ENCODE measurements at places on chromosomes 3 and 15.
A peak's percentile ranks its signal among the peaks of the same experiment; 100 is the strongest.

- DNase-seq: no peak
These were observed 844.9 kb upstream of the ALCAM start for GRCh38 chr3:104521606-104522336.

DNA sequence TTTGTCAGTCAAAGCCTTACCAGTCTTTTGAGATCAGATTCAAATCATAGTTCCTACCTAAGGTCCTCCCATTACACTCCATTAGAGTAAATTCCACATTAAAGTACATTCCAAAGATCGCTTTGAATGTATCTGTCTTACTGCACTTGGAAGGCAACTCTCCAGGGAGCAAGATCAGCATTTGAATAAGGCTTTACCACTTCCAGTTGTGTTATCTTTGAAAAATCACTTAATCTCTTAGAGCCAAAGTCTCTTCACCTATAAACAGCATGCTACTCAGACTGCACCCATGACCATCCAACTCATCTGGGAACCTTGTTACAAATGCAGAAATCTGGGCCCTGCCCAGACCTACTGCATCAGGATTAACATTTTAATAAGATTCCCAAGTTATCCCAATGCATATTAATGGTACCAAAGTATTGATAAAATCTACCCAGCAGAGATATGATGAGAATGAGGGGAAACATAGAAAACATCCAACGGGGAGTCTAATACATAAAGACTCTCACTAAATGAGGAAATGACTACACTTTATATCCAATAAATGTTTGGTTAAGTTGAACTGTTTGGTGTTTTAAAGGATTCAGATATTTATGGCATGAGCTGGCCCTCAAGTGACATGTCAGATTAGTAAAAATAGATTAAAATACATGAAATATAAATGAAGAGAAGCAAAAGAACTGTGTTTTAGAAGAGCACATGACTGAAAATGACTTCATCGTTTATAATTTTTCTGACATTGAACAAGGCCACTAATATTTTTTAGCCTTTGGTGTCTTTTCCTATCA is 75.9 kb downstream of the TNIK start:
- no peak for DNase-seq

- DNase-seq: no peak
These were observed 56.4 kb upstream of the TLE3 start for GRCh38 chr15:70153921-70154717.

DNA sequence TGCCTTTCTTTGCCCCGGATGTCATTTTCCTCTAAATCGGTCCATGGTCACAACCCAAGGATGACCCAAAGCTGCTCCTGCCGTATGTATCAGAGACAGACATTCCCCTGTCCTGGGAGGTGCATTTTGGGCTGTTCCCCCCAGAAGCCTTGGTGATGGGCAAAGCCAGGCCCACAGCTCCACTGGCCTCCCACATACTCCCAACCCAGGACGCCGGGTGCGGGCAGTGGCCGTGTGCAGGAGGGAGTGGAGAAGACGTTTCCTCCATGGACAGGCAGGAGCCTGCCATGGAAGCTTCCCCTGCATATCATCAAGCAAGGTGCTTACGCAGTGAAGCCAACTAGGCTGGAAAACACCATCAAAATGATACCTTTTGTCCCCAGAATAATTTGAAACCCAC is 175.0 kb downstream of the ATP10A start:
- no peak for DNase-seq

DNA sequence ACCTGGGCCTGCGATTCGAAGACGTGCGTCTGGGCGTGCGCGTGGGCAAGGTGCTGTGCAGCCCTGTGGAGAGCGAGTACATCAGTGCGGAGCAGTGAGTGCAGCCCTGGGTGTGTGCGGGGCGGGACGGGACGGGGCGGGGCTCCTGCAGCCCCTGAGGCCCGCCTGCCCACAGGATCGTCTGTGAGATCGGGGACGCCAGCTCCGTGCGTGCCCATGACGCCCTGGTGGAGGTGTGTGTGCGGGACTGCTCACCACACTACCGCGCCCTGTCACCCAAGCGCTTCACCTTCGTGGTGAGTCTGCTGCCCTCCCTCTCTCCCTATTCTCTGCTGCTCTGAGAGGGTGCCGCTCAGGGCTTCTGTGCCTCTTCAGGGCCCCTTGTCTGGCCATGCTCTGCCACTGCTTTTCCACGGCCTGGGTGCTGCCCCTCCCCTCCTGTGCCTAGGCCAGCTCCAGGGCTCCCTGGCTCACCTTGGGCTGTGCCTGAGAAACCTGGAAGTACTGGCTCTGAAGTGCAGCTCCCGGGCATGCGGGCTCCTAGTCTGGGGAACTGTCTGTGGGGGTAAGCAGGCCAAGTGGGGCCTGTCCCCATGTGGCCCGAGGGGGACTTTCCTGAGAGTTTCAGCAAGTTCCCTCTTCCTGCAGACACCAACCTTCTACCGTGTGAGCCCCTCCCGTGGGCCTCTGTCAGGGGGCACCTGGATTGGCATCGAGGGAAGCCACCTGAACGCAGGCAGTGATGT is 31.8 kb downstream of the PLXNA1 start:
- no peak for DNase-seq

GRCh38 chr3:37125195-37126073 is 48.9 kb downstream of the LRRFIP2 start:
- no peak for DNase-seq

DNA sequence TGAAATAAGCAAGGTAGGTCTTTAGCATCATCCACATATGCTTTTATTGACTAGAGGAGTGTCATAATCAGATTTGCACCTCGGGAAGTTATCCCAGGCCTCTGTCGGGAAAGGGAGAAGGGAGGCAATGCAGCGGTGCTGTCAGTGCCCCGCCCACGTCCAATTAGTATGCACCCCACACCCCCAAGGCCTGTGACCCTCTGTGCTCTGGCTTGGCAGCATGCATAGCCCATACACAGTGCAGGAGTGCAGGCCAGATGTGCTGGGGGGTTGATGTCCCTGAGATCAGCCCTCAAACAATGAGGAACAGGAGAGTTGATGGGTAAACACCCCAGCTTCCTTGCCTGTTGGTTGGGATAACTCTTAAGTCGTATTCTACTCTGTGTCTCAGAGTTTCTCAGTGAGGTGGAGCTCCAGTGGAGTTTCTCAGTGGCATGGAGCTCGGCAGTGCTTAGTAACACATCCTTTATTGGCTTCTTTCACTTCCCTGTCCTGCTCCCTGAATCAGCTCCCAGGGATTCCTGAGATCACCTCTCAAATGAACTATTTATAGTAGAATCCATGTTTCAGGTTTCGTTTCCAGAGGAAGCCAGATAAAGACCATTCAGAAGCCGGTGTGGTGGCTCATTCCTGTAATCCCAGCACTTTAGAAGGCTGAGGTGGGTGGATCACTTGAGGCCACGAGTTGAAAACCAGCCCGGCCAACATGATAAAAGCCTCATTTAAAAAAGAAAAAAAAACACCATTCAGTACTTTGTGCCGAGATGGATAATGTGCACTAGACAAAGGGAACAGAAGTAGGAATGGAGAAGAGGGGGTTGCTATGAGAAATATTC is 26.7 kb upstream of the NDUFB4 start:
- no peak for DNase-seq

DNA sequence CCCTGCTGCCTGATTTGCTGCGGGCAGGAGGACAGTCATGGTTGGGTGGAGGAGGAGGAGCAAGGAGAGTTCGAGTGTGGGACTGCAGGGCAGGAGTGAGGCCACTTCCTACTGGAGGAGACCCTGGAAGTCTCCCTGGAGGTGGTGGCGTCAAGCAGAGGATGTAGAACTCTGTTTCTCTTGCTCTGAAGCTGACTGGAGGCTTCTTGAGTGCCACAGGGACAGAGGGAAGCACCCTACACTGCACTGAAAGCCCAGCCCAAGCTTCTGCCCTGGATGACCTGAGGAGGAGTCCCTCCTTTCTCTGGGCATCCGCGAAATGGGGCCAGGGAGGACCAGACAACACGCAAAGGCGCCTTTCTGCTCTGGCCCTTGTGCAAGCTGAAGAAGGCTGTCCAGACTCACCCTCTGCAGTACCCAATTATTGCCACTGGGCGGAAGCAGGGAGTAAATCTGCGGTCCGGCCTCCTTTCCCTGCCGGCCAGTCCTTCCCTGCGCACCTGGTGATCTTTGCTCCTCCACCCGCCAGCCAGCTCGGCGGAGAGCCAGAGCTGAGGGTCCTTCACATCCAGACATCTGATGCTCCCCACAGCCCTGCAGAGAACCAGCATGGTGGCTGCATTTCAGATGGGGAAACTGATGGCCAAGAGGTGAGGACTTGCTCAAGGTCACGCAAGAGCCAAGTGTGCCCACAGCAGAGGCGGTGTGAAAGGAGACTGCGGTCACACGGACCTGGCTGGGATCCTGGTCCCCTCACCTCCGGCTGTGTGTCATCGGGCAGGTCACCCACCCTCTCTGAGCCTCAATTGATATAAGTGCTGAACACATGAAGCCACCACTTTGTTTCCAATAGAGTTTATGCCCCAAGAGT is 207.1 kb downstream of the TBC1D2B start:
- peak; percentile 65 for DNase-seq

GRCh38 chr15:38354315-38354929 is 99.5 kb upstream of the FAM98B start:
- DNase-seq: peak; percentile 66

- no peak for DNase-seq
These were observed 4.2 kb downstream of the SPG21 start for GRCh38 chr15:64985366-64986033.

DNA sequence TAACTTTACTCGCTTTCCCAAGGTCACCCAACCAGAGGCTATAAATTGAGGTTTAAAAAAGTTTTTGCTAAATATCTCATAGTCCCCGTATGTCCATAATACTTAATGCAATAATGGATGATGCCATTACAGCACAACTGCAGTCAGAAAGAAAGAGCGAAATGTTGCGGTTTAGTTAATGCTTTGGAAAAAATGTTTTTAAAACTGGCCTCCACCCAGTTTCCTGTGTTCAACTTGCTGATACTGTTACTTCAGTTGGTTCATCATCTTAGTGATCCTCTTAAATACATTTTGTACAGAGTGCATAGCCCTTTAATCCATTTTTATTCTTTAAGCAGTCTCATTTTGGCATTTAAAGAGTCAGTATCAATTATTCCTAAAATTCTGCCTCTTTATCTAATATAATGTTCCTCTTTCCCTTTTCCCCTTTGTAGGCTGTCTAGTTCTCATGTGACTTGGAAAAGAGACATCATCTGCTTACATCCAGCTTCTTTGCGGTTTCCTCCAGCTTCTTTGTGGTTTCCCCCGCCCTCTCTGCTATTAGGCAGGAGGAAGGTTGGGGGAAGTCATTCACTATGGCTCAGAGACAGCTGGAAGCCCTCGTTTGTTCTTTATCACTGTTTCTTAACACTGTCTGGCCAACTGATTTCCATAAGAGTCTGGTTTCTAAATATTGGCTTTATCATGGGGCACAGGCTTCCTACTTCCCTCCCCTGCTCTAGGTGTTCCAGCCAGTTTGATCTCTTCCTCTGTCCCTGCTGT is 154.3 kb downstream of the GOLIM4 start:
- no peak for DNase-seq
